Immature natural killer cell (primary cell): ENCODE measurements at places on chromosomes 5 and 9. TPM values are rescaled to one million over a fixed set of nuclear protein-coding genes. Genes with fewer than 3 reads are reported as not detected.

SURF6 gene
- 5.7 TPM for polyA plus RNA-seq

NKD2 gene
- not detected for polyA plus RNA-seq

ANKRD55 gene
- polyA plus RNA-seq = not detected

BHMT2 gene
- polyA plus RNA-seq = not detected

PGM5 gene
- polyA plus RNA-seq = not detected

PDE6A gene
- not detected for polyA plus RNA-seq

RIMOC1 gene
- 3.5 TPM for polyA plus RNA-seq

INIP gene
- 34.3 TPM for polyA plus RNA-seq

BARX1 gene
- not detected for polyA plus RNA-seq

ZCCHC7 gene
- 21.1 TPM for polyA plus RNA-seq

CCNB1 gene
- polyA plus RNA-seq = 2.0 TPM

PANK3 gene
- polyA plus RNA-seq = 13.1 TPM

RNF44 gene
- 2.0 TPM for polyA plus RNA-seq

OR13C3 gene
- not detected for polyA plus RNA-seq

NSG2 gene
- polyA plus RNA-seq = not detected

- H3K4me1 ChIP-seq = no peaks in the 10 kb centered on the region
- no peak overlapping the region for H3K27ac ChIP-seq
- H3K36me3 ChIP-seq = no peaks in the 10 kb centered on the region
- no peak for DNase-seq
- H3K4me3 ChIP-seq = no peak overlapping the region
Observed at GRCh38 chr5:128464596-128464995, 73.4 kb downstream of the FBN2 start.

GRCh38 chr9:95757439-95757838 lies 118.1 kb upstream of the ERCC6L2 start:
- peaks cover 2% of the 10 kb centered on the region for H3K27me3 ChIP-seq
- no peak overlapping the region for H3K27ac ChIP-seq
- H3K4me3 ChIP-seq = no peak overlapping the region
- H3K36me3 ChIP-seq = no peaks in the 10 kb centered on the region

- peaks cover 35% of the 10 kb centered on the region for H3K4me1 ChIP-seq
- no peaks in the 10 kb centered on the region for H3K27me3 ChIP-seq
- H3K4me3 ChIP-seq = no peak overlapping the region
Observed at GRCh38 chr5:139276426-139276825, 17.1 kb upstream of the MATR3 start.

DNA sequence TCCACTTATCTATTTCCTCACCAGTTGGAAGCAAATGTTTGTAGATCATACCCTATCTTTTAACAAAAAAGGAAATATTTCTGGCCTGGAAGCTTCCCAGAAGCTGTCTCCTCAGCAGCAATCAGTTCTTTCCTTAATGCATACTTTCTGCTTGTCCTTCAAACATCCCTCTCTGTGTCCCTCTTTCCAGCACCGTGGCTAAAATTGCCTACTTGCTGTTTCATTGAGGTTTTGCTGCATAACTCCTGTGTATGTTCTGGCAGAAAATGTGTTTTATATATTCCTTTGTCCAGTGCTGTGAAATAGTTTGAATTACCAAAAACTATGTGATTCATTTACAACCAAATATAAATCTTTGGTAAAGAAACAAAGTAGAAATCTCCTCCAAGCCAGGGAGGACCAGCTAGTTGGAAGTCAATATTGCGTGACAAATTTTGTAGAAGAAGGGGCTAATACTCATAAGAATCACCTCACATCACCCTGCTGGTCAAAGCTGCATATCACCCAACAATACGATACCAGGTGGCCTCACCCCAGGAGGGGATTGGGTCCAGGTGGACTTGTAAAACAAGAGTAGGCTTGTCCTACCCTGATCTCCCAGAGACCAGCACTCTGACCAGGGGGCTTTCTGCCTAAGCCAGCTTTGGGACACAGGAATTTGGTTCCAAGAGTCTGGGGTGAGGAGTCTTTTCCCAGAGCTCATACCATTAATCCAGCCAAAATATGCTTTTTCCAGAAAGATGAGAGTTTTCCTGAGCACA lies 198.4 kb upstream of the SNX2 start:
- no peak overlapping the region for H3K4me3 ChIP-seq
- H3K27ac ChIP-seq = no peak overlapping the region
- H3K4me1 ChIP-seq = no peaks in the 10 kb centered on the region
- no peaks in the 10 kb centered on the region for H3K36me3 ChIP-seq

DNA sequence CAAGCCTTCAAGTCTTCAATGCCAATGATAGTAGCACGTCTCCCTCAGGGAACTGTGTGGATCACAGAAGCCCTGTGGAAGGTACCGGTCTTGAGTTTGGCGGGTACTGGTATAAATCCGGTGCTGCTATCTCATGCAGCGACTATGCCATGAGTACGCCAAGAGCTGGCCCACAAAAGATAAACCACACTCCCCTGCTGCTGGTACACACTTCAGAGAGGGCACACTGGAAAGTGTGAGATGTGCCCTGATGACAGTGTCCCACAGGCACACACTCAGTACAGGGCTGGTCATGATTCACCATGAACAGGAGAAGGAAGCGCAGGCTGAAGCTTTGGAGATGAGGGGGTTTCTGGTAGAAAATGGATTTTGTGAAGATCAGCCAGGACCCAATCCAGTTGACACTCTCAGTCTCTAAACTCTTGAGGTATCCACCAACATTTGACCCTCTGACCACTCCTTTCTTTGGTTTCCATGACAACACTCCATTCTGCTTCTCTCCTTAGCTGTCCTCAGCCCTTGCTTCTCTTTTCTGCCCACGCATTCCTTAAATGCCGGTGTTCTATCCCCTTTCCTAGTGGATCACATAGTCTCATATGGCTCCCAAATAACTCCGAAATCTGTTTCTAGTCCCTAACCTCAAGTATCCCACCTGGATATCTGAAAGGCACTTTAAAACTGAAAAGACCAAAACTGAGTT lies 5.1 kb downstream of the AMACR start:
- peaks cover 2% of the 10 kb centered on the region for H3K27me3 ChIP-seq
- no peak overlapping the region for H3K4me3 ChIP-seq
- no peak overlapping the region for H3K27ac ChIP-seq
- peaks cover 19% of the 10 kb centered on the region for H3K36me3 ChIP-seq

DNA sequence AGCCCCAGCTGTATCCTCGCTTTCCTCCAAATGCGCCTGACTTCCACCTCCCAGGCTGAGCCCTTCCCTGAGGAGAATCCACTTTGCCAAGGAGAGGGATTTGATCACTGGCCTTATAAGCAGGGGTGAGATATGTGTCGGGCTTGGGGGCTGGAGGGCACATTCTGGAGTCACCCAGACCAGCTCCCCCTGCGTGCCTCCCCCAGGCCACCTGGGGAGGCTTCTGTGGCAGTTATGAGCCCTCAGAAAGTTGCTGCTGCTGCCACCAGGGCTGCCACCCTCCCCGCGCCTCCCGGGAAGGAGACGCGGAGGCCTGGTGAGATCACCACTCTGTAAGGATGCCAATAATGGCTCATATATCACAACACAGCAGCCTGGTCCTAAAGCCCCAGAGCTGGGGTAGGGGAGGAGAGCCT lies 211.5 kb downstream of the PAPPA start:
- no peak overlapping the region for H3K4me3 ChIP-seq
- H3K27ac ChIP-seq = no peak overlapping the region
- H3K4me1 ChIP-seq = no peaks in the 10 kb centered on the region
- H3K36me3 ChIP-seq = no peaks in the 10 kb centered on the region

DNA sequence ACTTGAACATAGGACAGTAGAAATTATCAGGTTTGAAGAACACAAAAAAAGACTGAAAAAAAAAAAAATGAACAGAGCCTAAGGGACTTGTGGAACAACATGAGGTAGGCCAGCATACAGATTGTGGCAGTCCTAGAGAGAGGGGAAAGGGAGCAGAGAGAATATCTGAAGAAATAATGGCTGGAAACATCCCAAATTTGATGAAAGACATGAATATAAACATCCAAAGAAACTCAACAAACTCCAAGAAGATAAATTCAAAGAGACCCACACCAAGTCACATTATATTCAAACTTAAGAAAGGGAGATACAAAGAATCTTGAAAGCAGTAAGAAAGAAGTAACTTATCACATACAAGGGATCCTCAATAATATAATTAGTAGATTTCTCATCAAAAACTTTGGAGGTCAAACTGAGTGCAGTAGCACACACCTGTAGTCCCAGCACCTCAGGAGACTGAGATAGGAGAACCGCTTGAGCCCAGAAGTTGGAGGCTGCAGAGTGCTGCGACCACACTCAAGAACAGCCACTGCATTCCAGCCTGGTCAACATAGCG lies 9.1 kb downstream of the PLAA start:
- no peak for DNase-seq
- peaks cover 8% of the 10 kb centered on the region for H3K36me3 ChIP-seq
- no peak overlapping the region for H3K4me3 ChIP-seq
- no peaks in the 10 kb centered on the region for H3K27me3 ChIP-seq
- H3K27ac ChIP-seq = peak overlapping the region; percentile 45

DNA sequence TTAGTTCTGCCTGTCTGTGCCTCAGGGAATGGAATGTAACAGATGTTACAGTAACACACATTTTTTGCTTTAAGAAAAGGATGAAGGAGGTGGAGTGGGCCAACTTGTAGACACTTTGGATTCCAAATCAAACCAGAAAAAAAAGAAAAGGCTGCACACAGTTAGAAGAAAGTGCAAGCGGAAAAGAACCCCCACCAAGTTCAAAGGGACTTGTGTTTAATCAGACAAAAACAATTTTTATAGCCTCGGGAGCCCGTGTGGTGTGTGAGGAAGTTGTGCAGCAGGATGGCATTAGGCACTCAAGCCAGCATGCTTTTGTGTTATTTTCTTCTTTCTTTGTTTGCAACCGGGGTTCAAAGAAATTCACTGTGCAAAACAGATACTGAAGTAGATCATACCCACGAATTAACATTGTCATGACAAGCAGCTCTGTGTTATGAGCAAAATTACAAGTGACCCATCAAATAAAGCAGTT lies 189.5 kb downstream of the SEMA5A start:
- no peak for DNase-seq
- H3K27me3 ChIP-seq = no peaks in the 10 kb centered on the region
- H3K4me3 ChIP-seq = no peak overlapping the region
- H3K4me1 ChIP-seq = no peaks in the 10 kb centered on the region
- no peak overlapping the region for H3K27ac ChIP-seq
- no peaks in the 10 kb centered on the region for H3K36me3 ChIP-seq

GRCh38 chr5:54696931-54697330 lies 179.4 kb downstream of the SNX18 start:
- H3K4me1 ChIP-seq = peaks cover 3% of the 10 kb centered on the region
- H3K27ac ChIP-seq = no peak overlapping the region
- no peak overlapping the region for H3K4me3 ChIP-seq
- peaks cover 5% of the 10 kb centered on the region for H3K27me3 ChIP-seq

GRCh38 chr9:94867842-94868312 lies 141.4 kb downstream of the AOPEP start:
- DNase-seq = no peak
- H3K36me3 ChIP-seq = peaks cover 6% of the 10 kb centered on the region
- peaks cover 38% of the 10 kb centered on the region for H3K4me1 ChIP-seq
- peaks cover 4% of the 10 kb centered on the region for H3K27me3 ChIP-seq

GRCh38 chr9:123338710-123339665 lies 17.0 kb upstream of the CRB2 start:
- H3K4me3 ChIP-seq = peak overlapping the region; percentile 97
- peak; percentile 72 for DNase-seq

- H3K4me1 ChIP-seq = no peaks in the 10 kb centered on the region
- peaks cover 4% of the 10 kb centered on the region for H3K27me3 ChIP-seq
- H3K4me3 ChIP-seq = no peak overlapping the region
Observed at GRCh38 chr5:154701181-154701580, 54.0 kb upstream of the LARP1 start.

GRCh38 chr5:96111080-96111756 lies 149.6 kb upstream of the ELL2 start:
- H3K4me1 ChIP-seq = no peaks in the 10 kb centered on the region
- no peak for DNase-seq
- H3K4me3 ChIP-seq = no peak overlapping the region
- no peaks in the 10 kb centered on the region for H3K36me3 ChIP-seq
- no peak overlapping the region for H3K27ac ChIP-seq
- peaks cover 3% of the 10 kb centered on the region for H3K27me3 ChIP-seq

DNA sequence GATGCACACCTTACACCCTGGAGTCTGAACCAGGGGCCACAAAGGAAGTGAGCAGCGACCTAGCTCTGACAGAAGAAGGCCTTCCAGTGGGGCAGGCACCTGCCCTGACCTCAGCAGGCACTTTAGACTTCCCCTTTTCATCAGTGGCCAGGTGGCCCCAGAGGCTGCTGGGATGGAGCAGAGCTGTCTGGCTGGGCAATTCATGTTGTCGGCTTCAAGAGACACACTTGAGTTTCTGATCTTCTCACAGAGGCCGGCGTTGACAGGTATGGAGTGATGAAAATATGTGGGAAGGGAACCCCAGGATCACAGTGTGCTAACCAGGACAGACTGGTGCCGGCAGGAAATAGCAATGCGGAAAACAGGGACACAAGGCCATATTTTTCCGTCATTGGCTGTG lies 375.5 kb downstream of the CTNND2 start:
- H3K4me3 ChIP-seq = no peak overlapping the region
- peaks cover 10% of the 10 kb centered on the region for H3K4me1 ChIP-seq
- no peaks in the 10 kb centered on the region for H3K36me3 ChIP-seq
- no peak overlapping the region for H3K27ac ChIP-seq
- peaks cover 2% of the 10 kb centered on the region for H3K27me3 ChIP-seq
- DNase-seq = no peak

DNA sequence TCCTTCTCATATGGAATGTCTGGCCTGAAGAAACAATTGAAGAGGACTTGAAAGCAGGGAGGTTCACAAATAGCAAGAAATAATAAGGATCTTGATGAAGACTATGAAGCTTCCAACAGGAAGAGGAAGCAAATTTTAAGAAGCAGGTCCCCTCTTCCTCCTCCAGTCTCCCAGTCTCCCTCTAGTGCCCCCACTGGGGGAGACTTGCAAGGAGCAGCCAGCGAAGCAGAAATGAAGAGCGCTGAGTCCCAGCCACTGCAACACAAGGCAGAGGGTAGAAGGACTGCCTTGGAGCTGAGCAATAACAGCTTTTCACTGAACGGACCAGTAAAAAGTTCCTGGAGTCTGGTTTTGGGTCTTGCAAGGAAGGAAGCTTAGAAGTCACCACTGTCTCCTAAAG lies 32.6 kb upstream of the ACO1 start:
- no peak overlapping the region for H3K27ac ChIP-seq
- no peak overlapping the region for H3K4me3 ChIP-seq
- no peaks in the 10 kb centered on the region for H3K4me1 ChIP-seq
- no peaks in the 10 kb centered on the region for H3K36me3 ChIP-seq
- DNase-seq = no peak
- H3K27me3 ChIP-seq = no peaks in the 10 kb centered on the region

DNA sequence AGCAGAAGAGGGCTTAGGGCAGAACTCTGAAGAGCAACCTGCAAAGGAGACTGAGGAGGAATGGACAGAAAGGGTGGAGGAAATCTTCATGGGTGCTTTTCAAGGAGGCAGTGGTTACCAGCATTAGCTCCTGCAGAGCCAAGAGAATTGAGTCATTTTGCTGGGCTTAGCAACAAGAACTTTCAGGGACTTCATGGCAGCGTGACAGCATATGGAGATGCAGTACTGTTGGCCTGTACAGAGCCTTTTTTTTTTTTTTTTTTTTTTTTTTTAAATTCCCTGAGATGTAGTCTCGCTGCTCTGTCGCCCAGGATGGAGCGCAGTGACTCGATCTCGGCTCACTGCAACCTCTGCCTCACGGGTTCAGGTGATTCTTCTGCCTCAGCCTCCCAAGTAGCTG lies 296.0 kb upstream of the DMRT1 start:
- peaks cover 4% of the 10 kb centered on the region for H3K27me3 ChIP-seq
- DNase-seq = no peak
- no peak overlapping the region for H3K4me3 ChIP-seq

GRCh38 chr9:120336753-120337090 lies 243.2 kb downstream of the CDK5RAP2 start:
- no peaks in the 10 kb centered on the region for H3K36me3 ChIP-seq
- no peak overlapping the region for H3K4me3 ChIP-seq
- no peaks in the 10 kb centered on the region for H3K4me1 ChIP-seq
- no peak for DNase-seq
